ENCODE measurements at places on chromosomes 2 and 18. TPM values are rescaled to one million over a fixed set of nuclear protein-coding genes. Genes with fewer than 3 reads are reported as not detected.

Gene SPP2
- total RNA-seq = not detected

Gene CD302
- 9.4 TPM for total RNA-seq

Gene TDRD15
- 0.15 TPM for total RNA-seq

Gene STARD6
- not detected for total RNA-seq

Gene SERPINB13
- not detected for total RNA-seq

DNA sequence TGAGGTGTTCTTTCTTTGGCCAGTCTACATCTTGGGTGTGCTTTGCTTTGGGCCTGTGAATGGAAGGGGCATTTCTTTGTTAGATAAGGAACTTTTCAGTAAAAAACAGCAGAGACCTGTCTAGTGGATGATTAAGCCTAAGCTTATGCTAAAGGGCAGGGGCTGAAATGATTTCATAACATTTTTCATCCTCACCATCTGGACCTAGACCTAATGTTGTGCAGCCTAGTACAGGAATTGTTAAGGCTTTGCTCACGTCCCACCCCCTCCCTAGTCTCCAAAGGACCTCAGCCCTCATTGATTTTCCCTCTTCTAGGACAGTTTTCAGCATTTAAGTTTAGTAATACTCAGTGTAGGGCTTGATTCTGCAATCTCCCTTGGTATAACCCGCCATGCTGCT, 111.8 kb downstream of the PRKCE start:
- DNase-seq = no peak

- DNase-seq = no peak
These were observed 71.1 kb upstream of the DSC1 start for GRCh38 chr18:31233621-31234275.

- no peak for DNase-seq
These were observed 200.0 kb downstream of the CDH2 start for GRCh38 chr18:27976806-27977408.

DNA sequence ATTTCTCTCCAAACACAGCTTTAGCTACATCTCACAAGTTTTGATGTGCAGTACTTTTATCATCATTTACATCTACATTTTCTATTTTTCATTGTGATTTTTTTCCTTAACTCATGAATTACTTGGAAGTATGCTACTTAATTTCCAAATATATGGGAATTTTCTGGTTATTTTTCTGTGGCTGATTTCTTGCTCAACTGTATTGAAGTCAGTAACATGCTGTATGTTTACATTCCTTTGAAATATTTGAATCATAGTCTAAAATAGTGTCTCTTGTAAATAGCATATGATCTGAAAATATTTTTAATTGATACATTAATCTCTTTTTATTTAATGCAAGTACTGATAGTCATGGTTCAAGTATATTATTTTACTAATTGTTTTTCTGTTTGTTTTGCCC, 26.0 kb upstream of the GALNT5 start:
- no peak for DNase-seq

DNA sequence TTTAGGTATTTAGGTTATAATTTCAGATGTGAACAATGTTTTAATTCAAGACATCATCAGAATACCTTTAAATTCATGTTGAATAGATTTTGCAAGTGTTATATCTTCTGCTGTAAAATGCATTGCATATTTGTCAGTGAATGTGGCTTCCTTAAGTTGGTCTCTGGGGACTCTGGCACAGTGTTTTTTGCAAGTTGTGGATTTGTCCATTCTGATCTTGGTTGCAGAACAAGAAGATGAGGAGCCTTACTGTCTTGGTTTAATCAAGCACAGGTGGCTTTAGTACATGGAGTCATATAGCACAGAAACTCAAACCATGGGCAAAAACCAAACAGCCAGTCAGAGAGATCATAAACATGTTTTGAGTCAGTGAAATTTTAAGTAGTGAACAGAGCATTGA, 135.7 kb downstream of the ARHGAP28 start:
- no peak for DNase-seq

DNA sequence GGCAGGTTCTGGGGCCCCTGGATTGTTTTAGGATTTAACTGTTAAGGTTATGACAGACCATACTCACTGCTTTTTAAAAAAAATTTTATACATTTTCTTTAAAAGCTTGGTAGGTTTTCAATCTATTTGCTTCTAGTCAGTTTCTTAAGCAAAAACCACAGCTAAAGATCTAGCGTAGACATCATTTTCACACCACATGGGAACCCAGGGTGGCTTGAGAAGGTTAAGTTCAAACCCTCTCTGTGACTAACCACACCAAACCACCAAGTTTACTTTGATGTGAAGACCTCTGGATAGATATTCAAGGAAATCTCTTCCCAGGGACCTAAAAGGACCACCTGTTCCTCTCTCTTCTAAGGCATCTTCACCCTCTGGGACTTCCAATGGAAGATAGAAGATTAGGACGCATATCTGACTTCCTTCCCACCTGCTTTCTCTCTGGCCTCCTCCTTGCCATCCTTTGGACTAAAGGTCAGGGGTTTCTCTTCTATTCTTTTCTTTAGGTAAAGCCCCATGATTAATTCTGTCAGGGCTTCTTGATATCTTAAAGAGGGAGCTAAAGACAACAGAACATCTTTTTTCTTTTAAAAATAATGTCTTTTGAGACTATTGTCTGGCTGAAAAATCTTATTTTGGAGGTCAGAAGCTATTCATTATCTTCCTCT, 32.3 kb downstream of the FOSL2 start:
- DNase-seq = no peak

DNA sequence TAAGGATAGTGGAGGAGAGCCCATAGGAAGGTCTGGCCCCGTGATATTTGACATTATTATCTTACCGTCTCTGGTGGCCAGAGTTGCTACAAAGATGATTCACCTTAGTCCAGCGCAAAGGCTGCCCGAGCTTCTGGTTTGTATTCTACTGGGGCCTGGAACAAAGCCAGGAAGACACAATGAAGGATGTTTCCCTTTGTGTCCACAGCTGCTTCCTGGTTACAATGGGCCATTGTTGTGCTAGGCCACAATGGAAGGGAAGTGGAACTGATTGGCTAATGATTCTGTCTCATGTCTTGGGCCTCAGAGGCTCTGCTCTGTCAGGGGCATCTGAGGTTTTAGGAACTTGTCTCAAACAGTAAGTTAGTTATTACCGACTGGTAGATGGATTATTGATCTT, 132.2 kb downstream of the TDRD15 start:
- DNase-seq = peak; percentile 11

DNA sequence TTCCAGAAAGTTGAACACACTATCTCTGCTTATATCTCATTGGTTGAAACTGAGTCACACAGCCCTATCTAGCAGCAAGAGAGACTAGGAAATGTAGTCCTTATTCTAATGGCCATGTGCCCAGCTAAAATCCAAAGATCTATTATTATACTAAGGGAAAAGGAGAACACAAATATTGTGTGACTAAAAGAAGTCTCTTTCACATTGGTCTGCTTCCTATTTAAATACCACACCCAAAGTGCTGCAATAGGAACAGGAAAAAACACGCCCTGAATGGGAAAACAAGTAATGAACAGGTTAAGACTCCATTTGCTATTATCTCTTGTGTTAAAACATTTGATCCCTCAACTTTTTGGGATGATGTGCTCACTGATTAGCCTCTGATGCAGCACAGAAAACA, 86.8 kb upstream of the BARD1 start:
- DNase-seq = no peak

GRCh38 chr2:199465988-199466691, 8.4 kb upstream of the SATB2 start:
- DNase-seq = no peak

GRCh38 chr2:235149240-235149659, 197.4 kb downstream of the SH3BP4 start:
- no peak for DNase-seq

DNA sequence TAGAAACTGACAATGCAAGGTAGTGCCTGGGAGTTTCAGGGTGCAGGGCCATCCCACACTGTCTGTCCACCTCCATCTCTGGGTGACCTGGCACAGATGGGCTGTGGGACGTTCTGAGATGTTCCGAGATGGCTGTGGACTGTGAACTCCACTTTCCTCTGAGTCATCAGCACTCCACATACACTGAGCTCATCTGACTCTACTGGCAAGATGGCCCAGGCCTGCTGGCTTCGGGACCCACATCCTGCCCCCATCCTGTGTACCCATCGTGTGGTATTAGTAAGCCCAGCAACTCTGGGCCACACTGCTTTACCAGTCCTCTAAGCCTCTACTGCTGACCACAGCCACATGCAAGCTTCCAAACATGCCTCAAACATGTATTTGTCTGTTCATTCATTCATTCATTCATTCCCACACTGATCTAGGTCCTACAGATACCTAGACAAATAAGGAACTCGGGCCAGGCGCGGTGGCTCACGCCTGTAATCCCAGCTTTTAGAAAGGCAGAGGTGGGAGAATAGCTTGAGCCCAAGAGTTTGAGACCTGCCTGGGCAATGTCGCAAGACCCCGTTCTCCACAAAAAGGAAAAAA, 124.8 kb upstream of the CXCR4 start:
- DNase-seq = no peak

DNA sequence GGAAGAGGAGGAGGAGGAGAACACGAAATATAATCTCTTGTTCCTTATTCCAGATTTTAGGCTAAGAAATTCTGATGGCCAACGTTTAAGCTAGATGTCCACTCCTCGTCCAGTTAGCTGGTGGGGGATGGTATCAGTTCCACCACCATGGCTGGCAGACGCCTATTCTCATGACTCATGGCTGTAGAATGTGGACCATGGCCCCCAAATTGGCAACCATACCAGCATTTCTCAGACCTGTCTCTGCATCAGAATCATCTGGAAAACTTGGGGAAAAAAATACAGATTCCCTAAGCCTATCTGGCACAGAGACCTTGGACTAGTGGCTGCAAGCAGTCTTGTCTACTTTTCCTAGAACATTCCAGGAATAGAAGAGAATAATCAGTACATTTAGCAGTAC, 267.7 kb upstream of the SIX2 start:
- DNase-seq = no peak
